ENCODE measurements at places on chromosomes 6 and 20.

DNA sequence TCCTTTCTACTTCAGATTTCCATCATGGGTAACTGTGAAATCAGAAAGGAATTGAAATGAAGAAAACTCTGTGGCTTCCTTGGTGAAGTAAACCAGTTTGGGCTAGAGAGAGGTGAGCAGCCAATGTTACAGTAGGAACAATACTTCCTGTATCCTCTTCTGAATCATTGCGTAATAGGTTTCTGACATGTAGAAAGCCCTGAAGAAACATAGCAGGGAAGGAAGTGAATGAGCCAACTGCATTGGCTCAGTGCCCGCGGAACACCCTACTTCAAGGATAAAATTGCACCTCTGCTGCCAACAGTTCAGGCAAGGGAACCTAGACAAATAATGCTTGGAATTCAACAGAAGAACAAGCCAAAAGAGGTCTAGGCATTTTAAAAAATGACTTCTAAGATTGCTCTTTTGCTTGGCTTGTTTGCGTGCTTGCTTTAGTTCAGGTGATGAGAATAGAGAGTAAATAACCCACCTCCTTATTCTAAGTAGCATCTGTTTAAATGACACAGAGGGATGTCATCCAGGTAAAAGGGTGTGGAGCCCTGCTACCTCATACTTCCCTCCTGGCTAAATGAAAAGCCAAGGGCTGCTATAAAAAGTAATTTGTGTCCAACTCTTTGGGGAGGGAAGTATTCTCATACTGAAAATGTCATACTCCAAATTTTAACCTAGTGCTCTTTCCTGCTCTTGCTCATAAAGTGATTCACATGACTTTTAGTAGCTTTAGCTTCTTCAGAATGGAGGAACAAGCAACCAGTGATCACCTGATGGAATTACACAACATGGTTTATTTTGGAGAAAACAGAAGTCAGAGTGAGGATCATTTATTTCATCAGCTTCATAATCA lies 30.0 kb upstream of the AKIRIN2 start:
- DNase-seq, result peak; percentile 84

DNA sequence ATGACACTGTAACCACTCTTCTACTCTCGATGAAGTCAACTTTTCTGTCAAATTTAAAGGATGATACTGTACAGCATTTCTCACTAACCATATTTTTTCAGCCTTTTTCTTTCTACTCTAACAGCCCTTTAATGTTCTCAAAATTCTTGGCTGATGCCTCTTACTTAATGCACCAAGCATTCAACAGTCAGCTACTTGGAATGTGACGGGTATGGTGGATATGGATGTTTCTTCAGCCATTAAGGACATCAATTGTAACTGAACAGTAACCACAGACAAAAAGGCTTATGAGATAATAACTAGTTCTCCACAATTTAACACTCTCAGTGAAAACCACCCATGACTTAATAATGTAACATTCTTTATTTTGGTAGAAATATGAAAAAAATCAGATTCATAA lies 467.2 kb upstream of the ZNF337 start:
- no peak for DNase-seq

DNA sequence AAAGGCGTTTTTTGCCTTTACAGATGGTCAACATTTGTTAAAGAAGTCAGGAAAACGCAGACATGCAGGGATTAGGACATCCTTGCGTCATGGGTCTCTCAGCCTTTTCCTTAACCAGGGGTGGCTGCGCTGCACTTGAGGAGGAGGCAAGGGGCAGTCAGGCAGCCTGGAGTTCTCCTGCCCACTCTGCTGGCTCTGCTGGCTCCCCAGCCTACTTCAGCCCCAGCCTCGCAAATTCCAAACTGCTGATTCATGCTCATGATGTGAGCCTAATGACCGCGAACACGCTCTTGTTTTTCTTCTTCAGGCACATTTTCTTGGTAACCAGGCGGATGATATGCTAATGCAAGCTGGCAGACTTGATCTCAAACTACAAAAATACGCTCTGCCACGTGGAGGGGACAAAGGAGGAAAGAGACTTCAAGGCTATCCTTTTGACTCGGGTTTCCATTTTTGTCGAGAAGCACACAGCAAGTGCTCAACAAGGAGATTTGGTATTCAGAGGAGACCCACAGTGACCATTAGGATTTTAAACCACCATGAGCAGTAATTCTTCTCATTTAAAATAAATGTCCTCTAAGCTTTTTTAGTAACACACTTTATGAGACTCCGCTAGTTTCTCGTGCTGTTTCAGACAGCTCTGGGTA lies 290.3 kb upstream of the STXBP5 start:
- peak; percentile 73 for DNase-seq

GRCh38 chr6:71886184-71887005 lies at the start of gene RIMS1:
TSS of gene RIMS1 (plus strand) at chr6:71886550. CDS start at chr6:71887024, 474 bp downstream.
- DNase-seq, result no peak

DNA sequence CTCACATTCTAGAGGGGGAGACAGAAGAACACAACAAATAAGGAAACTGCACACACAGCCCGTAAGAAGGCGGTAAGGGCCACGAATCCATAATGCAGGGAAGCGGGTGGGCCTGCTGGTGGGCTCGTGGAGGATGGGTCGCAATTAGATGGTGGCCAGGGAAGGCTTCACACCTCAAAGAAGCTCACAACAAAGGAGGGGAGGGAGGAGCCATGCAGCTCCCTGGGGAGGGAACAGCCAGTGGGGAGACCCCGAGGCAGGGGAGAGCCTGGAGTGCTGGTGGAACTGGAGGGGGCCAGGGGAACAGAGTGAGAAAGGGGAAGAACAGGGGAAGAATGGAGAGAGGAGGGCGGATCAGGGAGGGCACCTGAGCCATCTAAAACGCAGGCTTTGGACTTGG lies 13.4 kb downstream of the SRC start:
- peak; percentile 9 for DNase-seq

- DNase-seq, result no peak
Measured at GRCh38 chr20:22789676-22790075, 205.3 kb upstream of the FOXA2 start.

DNA sequence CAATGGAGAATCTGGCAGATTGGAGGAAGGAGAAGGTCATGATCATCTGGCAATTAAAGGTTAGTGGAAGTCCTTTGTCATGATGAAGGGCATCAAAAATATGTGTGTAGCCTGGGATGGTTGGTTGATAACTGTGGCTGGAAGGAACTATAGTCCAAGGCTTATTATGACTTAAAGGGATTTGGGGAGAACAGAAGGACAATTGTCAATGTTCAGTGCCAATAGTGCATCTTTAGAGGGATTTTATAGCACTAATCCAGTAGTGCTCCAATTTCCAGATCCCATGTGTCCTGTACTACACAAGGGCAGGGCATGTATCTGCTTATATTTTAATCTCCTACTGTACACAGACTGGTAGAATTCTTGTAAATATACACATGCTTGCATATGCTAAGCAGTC lies 5.0 kb upstream of the ZBTB24 start:
- no peak for DNase-seq

DNA sequence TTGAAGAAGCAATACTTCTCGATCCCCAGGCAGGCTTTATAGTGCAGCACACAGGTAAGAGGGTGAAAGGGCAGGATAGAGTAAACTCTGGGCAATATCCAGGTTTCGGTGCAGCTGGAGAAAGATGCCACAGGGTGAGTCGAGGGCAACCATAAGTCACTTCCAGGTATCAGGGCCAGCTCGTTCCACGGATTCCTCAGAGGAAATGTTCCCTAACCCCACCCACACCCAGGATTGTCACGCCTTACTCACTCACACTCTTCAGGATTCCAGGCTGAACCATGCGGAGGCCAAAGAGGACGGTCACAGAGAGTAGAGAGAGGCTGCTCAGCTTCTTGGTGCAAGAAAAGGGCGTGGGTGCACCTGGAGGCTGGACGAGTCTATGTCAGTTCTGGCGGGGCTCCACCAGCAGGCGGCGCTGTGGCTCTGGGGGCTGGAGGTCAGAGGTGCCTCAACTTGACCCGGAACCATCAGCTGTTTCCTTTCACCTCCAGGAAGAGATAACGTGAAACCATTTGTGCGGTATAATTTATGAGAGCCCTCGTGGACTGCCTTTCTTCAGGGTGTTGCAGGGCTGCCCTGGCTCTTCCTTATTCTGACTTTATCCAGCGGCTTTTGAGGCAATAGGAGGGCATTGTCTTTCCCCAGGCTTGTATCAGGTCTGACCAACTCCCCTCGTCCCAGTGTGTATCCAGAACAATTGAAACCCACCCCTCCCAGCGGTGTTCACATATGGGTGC lies 14.5 kb upstream of the WFDC12 start:
- DNase-seq, result no peak

DNA sequence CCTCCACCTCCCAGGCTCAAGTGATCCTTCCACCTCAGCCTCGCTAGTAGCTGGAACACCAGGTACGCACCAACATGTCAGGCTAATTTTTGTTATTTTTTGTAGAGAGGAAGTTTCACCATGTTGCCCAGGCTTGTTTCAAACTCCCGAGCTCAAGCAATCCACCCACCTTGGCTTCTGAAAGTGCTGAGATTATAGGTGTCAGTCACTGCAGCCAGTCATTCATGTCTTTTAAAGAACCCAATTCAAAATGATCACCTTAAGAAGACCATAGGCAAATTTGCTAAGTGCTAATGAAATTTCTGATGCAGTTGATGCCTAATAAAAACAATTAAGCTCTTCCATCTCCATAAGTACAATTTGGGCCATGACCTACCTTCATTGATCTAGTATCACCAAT lies 2.6 kb upstream of the VNN2 start:
- DNase-seq, result no peak

DNA sequence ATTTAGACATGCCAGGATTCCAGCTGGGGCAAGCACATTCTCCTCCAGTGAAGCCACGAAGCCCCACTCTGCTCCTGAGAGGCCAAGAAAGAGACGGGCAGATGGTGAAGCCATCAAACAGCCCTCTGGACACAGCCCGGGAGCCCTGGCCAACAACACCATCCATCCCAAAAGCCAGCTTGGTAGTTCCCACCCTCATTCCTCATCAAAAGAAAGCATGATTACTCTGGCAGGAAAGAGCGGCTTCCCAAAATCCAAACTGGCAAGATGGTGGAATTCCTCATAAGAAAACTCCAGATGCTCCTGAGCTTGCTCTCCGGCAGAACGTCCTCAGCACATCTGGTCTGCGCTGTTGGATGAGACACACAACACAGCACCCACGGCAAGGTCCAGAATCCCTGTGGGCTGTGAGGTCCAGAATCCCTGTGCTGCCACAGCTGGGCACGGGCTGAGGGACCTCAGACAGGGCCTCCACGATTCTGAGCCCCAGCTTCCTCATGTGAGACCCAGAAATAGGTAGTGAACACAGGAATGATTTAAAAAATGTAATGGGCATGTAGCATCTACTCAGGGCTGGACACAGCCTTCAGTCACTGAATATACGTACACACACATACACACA lies 52.6 kb downstream of the THBS2 start:
- DNase-seq, result peak; percentile 55

DNA sequence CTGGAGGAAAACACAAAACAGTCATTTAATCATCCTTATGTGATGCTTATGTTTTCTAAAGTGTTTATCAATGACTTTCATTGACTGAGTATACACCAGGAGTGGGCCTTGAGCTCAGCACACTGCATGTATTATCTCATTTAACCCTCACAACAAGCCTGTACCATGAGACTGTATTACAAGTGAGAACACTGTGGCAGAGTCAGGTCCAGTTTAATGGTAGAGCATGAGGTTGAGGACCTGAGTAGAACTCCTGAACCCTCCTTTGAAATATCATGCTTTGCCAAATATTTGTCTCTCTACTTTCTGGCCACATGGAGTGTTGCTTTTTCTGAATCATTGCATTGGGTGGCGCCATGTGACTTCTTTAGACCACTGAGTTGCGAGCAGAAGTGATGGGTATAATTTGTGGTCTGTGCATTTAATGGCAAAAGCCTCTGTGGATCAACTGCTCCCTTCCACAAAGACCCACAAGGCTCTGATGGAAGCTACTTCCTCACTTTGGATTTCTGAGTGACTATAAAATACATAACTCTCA lies 65.0 kb upstream of the SIRPG start:
- no peak for DNase-seq

DNA sequence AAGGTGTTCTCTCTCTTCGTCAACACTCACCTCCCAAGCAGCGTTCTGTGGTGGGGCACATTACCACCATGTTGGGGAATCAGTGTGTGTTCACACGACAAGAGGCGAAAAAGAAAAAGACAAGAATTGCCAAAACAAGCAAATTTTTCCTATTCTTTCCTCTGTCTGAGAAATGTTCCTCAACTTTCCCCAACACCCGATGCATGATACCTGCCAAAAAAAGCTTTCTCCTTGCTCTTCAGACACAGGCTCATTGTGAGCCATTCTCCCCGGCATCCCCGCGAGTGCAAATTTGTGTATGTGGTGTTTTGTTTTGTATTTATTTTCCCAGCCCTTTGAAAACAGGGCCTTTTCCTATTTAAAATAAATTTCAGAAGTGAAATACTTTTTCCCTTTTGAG lies 100.9 kb downstream of the JAG1 start:
- DNase-seq, result no peak

- DNase-seq, result no peak
Measured at GRCh38 chr6:90274451-90275030, 22.1 kb downstream of the BACH2 start.

- no peak for DNase-seq
Measured at GRCh38 chr6:72720464-72720863, 98.6 kb downstream of the KCNQ5 start.

- DNase-seq, result peak; percentile 66
Measured at GRCh38 chr6:33008944-33009861, at the start of gene HLA-DOA. TSS of gene HLA-DOA (minus strand) at chr6:33009591.
